Choroid plexus epithelial cell (primary cell): ENCODE measurements at places on chromosomes 1 and 21.

DNA sequence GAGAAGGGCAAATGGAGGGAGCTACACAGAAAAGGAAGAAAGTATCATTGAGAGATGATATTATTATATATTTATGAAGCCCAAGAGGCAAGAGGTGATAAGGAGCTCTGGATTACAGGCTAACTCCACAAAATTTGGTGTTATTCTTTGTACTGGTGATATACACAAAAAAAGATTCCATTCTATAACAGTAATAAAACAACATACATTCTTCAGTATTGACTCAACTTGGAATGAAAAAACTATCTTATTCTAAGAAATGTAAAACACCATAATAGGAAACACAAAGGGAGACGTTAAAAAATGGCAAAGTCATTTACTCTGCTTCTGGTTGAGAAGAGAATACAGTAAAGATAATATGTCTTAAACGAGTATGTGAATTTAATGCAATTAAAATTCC lies 99.4 kb downstream of the TEX35 start:
- DNase-seq: peak; percentile 72

DNA sequence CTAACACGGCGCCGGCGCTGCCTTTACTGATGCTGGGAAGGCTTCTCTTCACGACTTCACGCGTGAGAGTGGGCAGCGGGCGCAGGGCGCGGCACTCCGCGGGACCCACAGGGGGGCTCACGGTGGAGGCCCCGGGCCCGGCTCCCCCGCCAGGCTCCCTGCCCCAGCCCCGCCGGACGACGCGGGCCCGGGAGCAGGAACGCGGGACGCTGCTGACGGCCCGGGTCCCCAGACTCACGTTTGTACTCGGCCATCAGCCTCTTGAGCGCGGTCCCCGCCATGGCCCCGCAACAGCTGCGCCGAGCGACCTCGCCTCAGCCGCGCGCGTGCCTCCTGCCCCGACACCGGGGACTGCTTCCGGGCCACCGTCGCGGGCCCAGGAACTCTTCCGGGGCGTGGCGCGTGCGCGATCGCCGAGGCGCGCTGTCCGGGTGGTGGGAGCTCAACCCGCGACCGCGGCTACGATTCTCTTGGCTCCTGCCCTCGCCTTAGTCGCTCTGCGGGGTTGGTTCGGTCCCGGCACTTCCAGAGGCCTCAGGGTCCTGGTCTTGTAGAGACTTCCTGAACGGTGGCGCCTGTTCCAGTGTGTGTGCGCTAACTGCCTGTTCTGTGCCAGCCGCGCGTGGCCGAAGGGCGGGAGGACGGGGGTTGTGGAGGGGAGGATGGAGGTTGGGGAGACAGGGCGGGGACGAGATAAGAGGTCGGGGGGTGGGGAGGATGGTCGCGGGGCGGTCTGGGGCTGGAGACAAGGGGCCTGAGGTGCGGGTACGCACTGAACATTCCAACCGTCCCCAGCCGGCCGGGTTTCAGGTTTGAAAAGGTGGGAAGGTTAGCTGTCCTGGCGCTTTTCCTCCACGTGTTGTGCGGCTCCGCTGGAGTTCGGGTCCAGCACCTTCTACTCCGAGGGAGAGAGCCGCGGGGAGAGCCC lies at the start of gene UBE2G2:
UBE2G2 (minus strand) TSS at position 353 of the 928 bp plus-strand sequence; CDS start at position 281, 72 bp downstream.
- DNase-seq: peak; percentile 75

DNA sequence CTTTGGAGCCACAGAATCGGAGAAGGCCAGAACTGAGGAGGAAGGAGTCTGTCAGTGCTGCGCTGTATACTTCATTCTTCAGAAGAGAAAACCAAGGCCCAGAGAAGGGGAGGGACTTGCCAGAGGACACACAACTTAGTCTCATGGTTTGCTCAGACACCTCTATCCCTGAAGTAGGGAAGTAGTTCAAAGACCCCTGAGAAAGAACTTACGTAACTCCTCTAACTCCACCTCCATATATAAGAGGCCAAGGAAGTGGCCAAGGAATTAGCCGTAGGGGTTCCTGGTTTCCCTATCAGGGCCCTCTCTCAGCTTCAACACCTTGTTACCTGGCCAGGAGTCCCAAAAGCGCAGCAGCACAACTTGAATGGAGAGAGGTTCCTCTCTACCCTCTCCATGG lies 580 bp upstream of the NECTIN4 start:
- DNase-seq: no peak

GRCh38 chr1:14919751-14920150 lies 233.8 kb upstream of the TMEM51 start:
- no peak for DNase-seq

DNA sequence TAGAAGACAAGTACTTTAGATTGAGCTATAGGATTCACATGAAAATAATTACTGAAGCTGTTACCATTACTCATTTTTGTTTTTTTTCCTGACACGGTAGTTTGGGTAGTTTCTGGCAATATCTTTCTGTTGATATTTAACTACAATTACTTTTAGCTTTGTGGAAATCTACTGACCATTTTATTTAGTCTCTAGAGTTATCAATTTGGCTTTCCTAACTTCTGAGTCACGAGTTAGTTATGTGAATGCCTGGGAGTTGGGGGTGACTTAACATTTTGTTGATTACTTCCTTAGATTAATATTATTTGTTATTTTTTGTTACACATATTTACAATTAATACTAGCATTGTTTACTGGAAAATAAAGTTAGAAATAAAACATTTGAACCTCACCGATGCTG lies 160.6 kb downstream of the HMCN1 start:
- DNase-seq: peak; percentile 50

DNA sequence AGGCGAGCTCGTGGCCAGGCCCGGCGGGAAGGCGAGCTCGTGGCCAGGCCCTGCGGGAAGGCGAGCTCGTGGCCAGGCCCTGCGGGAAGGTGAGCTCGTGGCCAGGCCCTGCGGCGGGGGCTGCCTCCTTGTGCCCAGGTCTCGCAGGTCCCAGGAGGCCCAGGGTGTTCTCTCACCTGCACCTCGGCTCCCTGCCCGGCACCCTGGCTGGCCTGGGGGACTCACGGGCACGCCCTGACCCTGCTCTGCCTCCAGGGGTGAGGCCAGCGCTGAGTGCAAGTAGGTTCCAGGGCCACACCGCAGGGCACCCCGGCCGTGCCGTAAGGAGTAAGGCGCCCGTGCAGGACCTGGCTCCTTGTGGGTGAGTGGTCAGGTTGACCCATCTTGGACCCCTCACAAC lies 4.4 kb downstream of the SDF4 start:
- DNase-seq: no peak

DNA sequence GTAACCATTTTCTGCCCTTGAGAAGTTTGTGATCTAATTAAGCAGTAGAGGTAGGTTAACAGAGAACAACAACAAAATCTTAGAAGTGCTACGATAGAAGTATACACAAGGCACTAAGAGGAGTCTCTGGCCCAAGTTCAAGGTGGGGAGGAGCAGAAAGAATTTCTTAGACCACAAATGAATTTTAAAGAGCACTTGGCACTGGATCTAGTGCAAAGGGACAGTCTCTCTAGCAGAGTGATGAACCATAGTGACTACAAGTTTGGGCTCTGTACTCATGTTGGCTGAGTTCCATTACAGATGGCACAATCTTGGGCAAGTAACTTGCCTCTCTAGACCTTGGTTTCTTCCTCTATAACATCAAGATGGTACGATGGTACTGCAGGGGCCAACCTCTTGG lies 33.3 kb upstream of the PIGC start:
- no peak for DNase-seq

GRCh38 chr1:90987841-90988240 lies 34.0 kb downstream of the ZNF644 start:
- DNase-seq: no peak

DNA sequence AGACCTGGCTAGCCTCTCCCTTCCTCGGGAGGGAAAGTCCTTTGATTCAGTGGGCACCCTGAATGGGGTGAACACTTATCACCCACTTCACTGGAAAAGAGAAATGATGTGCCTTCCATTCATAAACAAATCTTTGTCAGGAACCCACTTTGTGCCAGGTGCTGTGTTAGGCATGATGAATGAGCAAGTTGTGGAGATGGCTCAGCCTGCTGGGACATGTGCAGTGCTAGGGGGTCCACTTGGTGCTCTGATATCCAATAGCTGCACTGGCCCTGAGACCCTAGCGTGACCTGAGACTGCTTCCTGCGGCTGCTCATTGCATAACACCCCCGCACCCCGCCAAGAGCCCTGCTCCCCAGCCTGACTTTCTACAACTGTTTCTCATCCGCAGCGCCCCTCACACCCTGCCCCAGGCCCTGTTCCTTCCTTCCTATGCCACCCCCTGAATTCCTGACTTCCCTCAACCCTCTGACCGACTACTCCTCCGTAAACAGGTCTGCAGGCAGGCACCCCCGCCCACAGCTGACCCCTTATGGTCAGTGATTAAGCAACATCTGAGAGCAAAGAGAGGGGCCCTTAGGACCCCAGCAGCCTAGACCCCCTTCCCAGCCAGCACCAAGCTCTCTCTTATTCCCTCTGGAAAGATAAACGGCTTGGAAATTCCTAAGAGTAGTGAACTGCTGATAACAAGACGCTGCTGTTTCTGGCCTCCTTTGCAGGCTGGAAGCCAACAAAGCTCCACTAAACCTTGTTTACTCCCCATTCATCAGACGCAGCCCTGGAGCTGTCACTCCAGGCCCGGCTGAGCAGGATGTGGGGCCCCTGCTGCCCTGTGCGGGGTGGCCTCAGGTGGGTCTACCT lies 12.9 kb downstream of the CSRP1 start:
- peak; percentile 72 for DNase-seq

- peak; percentile 22 for DNase-seq
Observed at GRCh38 chr21:43842742-43843141, 22.3 kb upstream of the AGPAT3 start.
